ENCODE measurements at places on chromosomes 5 and 9.

DNA sequence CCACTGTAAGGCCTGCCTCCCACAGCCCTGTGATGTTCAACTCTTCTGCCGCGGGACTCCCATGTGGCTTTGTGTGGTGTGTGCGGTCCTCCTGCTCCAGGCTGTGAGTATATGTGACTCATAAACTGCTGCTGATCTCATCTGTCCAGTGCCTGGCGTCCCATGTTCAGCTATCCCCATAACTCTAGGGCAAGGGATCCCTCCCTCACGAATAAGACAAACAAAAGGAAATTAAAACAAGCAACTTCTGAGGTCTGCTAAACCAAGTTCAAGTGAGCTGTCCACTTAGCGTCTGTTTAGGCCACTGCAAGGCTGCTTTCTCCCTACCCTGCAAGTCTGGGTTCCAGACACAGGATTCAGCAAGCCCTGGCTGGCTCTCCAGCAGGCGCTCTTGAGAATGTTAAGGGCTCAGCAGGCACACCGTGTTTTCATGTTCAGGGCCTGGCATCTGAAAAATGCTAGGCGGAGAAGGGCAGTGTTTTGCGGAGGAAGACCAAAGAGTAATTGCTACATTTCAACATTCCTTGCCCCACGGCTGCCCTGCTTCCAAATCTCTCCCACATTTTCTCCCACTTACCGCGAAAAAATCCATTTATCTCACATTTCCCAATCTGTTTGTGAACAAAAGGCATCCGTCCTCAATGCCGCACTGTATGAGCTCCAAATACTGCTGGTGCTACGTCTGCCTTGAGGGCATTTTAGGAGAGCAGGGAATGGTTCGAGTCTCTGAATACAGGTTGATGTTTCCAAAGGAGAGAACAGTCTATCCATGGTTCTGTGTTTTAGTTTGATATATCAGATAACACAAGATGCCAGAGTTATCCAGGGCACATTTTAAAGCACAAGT is 280.2 kb downstream of the SEMA5A start:
- no peak for DNase-seq

DNA sequence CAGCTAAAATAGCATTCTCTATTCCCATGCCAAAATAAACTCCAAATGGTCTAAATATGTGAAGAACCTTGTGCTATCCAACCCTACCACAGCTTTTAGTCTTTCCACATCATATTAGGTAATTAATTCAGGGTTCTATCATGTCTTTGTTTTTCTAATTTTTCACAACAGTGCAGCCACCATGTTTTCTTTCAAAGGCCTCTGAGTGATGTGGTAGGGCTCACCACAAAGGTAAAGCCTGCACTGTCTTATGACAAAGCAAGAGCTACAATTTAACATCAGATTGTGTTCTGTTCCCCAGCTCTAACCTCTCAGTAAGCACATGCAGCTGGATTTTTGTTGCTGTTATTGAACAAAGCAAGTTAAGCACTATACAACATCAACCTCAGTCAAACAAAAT is 52.4 kb downstream of the MEF2C start:
- DNase-seq = no peak

DNA sequence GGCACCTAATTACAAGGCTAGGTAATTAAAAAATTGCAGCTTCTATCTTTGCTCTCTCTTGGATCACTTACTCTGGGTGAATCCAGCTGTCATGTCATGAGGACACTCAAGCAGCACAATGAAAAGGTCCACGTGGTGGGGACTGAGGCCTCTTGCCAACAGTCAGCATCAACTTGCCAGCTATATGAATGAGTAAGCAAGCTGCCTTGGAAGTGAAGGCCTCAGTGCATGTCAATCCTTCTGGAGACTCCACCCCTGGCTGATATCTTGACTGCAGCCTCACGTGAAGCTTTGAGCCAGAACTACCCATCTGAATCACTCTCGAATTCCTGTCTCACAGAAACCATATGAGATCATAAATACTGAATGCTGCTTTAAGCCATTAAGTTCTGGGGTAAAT is 140.5 kb downstream of the SNX18 start:
- DNase-seq = no peak

DNA sequence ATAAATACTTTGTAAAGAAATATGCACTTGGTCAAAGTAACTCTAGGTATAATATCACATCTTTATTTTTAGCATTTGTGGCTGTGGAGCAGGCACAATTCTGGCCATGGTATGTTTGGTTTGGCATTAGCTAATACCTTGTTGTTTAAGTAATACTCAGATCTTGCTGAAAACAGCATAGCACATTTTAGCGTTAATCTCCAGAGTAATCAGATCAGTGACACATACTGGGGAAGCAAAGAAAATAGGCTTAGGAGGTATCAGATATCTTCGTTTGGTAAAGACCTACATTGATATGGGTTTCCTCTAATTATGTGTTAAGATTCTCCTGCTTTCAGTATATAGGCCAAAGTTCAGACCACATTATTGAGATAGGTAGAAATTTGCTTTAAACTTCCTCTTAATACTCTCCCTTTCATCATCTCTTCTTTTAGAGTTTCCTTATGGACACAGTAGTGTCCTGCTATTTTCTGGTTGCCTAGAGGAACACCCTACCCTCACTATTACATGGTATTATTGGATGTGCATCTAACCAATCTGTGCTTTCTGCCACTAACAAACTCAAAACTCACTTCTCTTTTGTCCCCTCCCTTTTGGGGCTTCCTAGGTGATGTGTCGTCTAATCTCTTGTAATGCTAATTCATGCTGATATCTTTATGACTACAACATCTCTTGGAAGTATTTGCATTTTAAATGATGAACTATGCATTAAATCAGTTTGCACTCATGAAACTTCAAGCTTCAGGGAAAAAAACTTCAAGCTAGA is 437.3 kb upstream of the ADAMTSL1 start:
- DNase-seq = no peak

DNA sequence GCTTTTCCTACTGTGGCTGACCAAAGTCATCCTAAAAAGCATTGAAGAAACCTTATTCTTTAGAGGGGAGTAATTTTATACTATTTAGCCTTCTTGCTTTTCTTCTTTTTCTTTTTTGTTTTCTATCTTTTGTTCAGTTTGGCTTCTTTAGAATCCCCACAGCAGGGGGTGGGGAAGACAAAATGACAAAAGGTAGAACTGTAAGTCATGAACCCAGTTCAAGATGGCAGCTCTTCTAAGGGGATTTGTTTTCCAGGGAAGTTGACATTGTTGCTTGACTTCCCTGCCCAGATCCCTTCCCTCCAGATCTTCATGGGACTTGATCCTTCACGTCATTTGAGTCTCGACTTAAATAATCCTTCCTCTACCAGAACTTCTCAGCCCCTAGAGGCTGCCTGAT is 692.4 kb upstream of the DMAC1 start:
- DNase-seq = no peak

GRCh38 chr9:1721196-1721595 is 294.0 kb upstream of the SMARCA2 start:
- no peak for DNase-seq

DNA sequence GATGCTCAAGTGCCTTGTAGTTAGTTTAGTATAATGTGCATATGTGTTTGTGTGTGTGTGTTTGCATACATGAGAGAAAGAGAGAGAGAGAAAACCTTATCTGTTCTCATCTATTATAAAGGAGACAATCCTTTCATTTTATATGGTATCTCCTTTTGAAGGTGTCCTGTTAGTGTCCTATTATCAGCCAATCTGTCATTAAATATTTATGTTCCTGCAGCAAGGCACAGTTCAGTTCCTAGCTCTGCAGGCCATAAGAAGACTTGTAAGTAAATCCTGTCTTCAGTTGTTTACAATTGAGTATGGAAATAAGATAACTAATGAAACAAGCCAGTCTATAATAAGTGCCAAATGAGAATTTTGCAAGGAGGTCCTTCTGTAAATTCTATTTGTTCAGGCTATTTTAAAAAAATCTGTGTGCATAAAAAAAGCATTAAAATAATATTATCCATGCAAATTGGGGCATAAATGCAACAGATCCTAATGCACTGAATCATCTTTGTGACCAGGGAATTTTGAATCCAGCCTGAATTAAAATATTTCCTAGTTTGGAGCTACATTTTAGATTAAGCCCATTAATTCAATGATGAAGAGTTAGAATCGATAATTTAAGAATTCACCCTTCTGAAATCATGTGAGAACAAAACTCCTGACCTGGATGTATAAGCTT is 18.1 kb downstream of the MAP1B start:
- DNase-seq = no peak

DNA sequence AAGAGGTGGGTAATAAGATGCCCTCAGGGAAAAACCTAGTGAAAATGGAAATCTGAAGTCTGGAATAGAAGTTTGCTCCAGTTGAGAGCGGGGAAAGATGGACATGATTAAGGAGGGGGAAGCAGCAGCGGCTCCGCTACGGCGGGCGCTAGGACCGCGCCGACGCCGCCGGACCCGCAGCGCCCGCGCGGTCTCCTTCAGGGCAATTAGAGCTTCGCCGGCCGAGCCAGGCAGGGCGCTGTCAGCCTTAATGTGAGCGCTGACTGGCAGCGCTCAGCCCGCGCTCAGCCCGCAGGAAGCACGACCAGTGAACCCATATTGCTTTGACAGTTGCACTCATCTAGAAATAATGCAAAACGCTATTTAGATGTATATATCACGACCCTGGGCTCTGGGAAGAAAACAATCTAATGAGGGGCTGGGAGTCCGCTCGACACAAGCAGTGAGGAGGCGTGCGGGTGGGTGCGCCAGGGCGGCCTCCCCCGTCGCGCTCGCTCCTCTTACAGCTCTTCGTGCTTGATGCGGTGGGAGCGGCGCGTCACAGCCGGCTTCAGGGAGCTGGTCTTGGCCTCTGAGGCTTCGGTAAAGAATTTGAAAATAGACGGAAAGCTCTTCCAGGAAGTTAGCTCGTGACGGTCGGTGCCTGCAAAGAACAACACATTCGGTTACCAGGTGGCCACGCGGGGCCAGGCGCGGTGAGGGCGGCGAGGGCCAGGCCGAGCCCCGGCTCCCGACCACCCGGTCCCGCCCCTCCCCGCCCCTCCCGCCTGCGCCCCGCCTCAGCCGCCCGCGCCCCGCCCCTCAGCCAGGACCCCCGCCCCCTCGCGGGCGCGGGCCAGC is 37.7 kb downstream of the NR2F1 start:
- peak; percentile 51 for DNase-seq

- DNase-seq = no peak
These were observed 41.6 kb upstream of the TMEM215 start for GRCh38 chr9:32741706-32742105.

- DNase-seq = peak; percentile 15
These were observed at the start of gene ZFP2 for GRCh38 chr5:178895615-178896571. ZFP2 (plus strand) TSS chr5:178895913; CDS start chr5:178931314, 35,401 bp downstream.

DNA sequence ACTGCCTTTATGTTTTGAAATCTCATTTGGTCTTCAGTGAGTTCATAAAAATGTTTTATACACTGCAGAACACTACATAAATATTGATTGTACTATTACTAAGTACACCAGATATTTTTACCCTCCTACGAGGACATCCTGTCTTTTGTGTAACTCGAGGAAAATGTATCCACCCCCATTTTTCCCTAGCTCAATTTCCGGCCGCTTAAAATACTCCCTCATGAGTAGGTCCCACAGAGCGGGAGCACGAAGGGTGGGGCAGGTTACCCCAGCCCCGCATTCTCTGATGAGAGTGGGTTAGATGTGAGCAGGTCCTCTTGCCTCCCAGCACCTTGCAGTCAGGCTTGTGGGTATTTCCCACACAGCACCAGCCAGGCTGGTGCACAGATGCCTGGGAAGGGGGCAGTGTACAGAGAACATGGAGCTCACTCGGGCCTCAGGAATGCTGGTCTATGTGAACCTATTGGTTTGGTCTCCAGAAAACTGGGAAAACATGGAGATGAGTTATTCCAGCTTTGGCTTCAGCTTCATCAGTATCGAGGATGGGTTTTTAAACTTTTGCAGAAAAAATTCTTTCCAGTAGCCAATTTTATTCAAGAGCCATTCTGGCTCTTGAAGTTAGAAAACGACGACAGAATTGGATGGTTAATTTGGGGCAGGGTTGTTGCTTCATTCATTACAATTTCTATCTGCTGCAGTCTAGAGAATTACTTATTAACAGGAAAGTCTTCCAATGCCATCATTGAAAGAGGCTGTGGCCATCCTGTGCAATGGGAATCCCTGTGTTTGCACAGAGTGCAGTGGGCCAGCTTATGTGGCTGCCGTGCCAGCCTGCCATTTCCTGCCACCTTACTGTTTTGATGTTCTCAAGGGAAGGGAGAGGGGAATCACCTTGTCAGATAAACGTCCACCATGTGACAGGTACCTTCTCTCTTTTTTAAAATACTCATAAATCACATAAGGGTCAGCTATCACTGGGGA is 73.2 kb downstream of the WDR41 start:
- DNase-seq = no peak

DNA sequence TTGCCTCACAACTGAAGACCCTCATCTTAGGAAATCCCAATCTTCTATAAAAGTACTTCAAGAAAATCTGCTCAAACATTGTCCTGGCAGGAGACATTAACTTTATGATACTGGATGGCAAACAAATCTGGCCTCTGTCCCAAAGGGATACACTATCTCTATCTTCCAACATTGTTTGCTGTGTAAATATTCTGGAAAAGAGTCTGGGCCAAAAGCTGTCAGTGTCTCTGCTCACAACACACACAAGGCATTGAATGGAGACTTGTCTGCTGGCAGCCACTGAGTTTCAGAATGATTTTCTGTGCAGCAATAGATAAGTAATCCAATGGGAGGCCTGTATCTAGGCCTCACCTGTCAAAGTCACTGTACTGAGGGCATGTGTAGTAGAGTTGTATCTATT is 471.1 kb downstream of the DMAC1 start:
- no peak for DNase-seq

GRCh38 chr5:115413651-115414050 is 117.2 kb upstream of the CCDC112 start:
- DNase-seq = no peak

DNA sequence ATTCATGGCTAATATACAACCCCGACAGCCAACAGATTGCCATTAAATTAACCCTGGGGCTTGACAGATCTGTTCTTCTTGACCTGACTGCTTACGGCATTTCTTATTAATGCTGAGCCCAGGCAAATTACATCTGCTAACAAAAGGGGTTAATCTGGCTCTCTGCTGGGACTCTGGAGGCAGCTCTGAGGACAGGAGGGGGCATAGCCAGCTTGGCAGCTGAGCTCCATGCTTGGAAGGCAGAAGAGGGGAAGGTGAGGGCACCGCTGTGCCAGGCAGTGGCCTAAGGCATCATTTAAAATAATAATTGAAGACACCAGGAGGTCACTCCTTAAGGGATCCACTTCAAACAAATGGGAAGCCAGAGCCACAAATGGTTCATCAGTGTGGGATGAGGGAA is 126.0 kb upstream of the GPR151 start:
- no peak for DNase-seq

DNA sequence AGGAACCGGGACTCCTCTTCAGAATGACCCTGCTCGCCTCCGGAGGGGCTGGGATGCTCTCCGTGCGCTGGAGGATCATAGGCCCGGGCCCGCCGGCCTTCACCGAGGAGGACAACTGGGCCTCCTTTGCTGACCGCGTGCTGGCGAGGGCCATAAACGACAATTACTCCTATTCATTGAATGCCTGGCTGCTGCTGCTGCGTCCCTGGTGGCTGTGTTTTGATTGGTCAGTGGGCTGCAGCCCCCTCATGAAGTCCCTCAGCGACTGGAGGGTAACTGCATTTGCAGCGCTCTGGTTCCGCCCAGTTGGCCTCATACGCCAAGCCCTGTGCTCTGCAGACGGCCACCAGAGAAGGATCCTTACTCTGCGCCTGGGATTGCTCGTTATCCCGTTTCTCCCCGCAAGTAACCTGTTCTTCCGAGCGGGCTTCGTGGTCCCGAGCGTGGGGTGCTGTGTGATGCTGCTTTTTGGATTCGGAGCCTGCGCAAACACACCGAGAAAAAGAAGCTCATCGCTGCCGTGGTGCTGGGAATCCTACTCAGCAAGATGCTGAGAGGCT is 16.6 kb downstream of the OR2V1 start:
- no peak for DNase-seq

GRCh38 chr9:81848472-81848871 is 79.8 kb upstream of the SPATA31D4 start:
- DNase-seq = no peak

Measured in activated T-cell treated with anti-CD3 and anti-CD28 coated beads for 48 hours (primary cell).